Stimulated activated CD4-positive, alpha-beta T cell treated with anti-CD3 and anti-CD28 coated beads, Interleukin-2, amount 100 ng/mL, for 24 hours (primary cell): ENCODE measurements at places on chromosomes 1 and 21.

GRCh38 chr21:24955275-24955961, 651.9 kb downstream of the MRPL39 start:
- DNase-seq: no peak

GRCh38 chr1:40824591-40825434, 37.4 kb downstream of the CITED4 start:
- DNase-seq: no peak

DNA sequence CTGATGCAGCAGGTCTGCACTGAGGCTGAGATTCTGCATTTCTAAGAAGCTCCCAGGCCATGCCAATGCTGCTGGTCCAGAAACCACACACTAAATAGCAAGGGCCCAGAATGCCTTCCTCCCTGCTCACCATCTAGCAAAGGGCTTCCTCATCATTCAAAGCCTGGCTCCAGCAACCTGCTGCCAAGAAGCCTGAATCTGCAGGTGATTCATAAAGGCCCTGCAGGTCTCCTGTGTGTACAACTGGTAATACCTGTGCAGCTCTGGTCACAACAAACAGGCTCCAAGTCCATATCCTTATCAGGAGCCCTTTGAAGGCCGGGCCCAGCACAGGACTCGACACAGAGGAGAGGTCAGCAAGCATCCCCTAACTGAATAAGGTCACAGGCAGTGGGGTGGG, 26.7 kb downstream of the GLIS1 start:
- no peak for DNase-seq

DNA sequence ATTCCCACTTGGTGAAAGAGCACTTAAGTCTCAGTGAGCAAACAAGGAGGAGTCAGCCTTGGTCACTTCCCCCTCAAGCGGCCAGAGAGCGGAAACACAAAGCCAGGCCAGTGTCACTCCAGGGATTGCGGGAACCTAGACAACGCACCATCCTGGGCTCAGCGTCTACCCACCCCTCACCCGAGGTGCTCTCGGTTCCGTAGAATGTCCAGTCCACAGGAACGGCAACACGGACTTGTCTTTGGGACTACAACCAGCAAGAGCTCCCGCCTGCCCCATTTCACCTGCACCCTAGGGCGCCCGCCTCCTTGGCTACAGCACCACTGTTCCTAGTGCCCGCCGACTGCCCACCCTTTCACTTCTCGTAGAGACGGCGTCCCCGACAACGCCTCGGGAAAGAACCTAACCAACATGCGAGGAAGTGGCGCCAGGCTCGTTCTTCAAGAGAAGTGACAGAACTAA, 509 bp downstream of the GDAP2 start:
- no peak for DNase-seq

- DNase-seq: no peak
Observed at GRCh38 chr21:29258626-29259338, 39.9 kb upstream of the BACH1 start.

- DNase-seq: no peak
Observed at GRCh38 chr21:45560106-45561021, 18.1 kb upstream of the SLC19A1 start.

GRCh38 chr1:162389971-162390370, 8.4 kb downstream of the C1orf226 start:
- DNase-seq: no peak

- no peak for DNase-seq
Observed at GRCh38 chr1:162840250-162840839, 20.6 kb downstream of the CCDC190 start.

- DNase-seq: no peak
Observed at GRCh38 chr21:32728456-32728839, 635 bp upstream of the SYNJ1 start.

GRCh38 chr1:191582169-191582568, 576.1 kb upstream of the RGS18 start:
- DNase-seq: no peak

DNA sequence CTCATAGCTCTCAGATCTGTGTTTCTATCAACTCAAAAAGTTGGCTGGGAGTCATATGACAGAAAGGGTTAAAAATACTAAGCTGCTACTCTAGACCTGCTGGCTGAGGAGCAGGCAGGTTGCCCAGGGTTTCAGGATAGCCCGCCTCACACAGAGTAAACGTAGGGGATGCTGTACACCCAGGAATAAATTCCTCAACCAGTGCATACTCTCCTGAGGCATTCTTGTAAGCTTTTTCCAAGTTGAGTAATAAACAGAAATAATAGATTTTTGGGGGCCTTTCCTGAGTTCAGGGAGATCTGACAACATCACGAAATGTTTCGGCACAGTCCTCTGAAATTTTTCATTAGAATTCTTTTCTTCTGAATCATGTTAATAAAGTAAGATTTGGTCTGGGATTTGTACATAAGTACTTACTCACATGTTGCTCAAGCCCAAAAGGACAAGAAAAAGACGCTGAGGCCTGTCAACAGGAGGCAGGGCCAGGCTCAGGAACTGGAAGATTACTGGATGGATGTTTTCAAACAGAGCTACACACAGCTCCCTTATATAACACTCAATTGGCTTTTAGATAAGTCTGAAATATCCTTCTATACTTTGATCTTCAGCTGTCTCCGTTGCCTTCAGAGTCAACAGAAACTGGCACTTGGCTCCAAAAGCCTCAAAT, 41.0 kb downstream of the TGFBR3 start:
- no peak for DNase-seq

- no peak for DNase-seq
Observed at GRCh38 chr1:79042117-79042516, 35.6 kb upstream of the ADGRL4 start.

GRCh38 chr1:177490786-177491185, 320.0 kb downstream of the BRINP2 start:
- DNase-seq: no peak

GRCh38 chr1:230674581-230674980, 32.3 kb downstream of the COG2 start:
- no peak for DNase-seq

- no peak for DNase-seq
Observed at GRCh38 chr21:36696390-36697059, 2.4 kb upstream of the SIM2 start.

DNA sequence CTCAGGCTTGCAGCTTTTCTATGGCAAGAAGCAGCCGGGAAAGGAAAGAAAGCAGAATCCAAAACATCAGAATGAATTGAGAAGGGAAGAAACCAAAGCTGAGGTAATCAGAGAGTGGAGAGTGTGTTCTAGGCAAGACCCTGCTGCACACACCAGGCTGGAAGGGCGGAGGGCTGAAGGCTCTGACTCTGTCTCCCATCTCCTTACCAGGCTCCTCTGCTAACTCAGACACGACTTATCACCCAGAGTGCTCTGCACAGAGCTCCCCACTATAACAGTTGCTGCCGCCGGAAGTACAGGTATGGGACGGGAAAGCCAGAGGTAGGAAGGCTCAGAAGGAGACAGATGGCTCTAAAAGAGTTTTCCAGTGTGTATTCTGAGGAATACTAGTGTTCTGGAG, 1.2 kb downstream of the SCNM1 start:
- DNase-seq: no peak

- no peak for DNase-seq
Observed at GRCh38 chr1:183633676-183634343, 1.8 kb downstream of the ARPC5 start.

GRCh38 chr1:224432146-224432545, 2.5 kb downstream of the WDR26 start:
- DNase-seq: no peak

- DNase-seq: no peak
Observed at GRCh38 chr1:4768553-4768952, 114.1 kb downstream of the AJAP1 start.

DNA sequence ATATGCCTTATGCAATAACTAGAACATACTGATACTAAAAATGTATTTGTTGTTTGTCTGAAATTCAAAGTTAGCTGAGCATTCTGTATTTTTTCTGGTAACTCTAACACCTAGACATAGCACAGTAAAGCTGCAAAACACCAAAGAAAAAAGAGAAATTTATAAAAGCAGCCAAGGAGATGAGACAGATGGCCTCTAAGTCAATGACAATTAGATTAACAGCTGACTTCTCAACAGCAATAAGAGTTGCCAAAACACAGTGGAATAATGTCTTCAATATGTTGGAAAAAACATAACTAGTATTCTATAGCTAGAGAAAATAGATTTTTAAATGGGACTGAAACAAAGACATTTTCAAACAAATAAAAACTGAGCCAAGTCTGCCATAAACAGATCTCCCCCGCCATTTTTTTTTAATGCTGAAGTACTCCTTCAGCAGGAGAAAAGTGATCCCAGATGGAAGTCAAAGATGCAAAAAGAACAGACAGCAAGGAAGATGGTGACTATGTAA, 81.3 kb downstream of the SYF2 start:
- DNase-seq: no peak

GRCh38 chr1:68276448-68276847, 44.1 kb upstream of the WLS start:
- DNase-seq: no peak

DNA sequence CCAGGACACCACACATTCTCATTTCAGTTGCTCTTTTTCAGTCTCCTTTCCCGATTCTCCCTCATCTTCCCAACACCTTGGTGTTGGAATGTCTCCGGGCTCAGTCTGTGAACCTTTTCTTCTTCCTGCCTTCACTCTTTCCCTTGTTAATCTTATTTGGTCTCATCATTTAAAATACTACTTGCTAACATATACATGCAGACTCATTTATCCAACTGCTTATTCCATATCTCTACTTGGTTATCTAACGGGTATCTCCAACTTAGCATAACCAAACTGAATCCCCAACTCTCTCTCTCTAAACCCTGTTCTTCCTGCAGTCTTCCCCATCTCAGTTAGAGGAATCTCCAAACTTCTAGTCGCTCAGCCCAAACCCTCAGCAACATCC, 26.2 kb downstream of the RAB3B start:
- DNase-seq: no peak

DNA sequence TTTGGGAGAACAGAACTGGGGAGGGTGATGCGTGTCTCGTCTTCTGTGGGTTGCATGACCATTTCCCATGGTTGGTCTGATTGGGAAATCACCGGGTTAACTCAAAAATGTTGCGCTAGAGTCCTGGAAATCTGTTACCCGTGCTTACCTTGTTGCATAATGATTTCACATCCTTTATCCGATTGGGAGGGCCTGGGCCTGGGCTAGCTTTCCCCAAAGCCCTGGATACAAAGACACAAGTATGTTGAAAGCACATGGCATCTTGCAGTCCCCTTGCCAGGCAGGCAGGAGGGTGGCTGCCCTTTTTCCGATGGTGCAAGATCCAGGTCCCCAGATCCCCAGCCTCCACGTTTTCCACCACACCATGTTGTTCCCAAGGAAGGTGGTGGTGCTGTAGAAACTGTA, 582 bp downstream of the TRPM2 start:
- no peak for DNase-seq

DNA sequence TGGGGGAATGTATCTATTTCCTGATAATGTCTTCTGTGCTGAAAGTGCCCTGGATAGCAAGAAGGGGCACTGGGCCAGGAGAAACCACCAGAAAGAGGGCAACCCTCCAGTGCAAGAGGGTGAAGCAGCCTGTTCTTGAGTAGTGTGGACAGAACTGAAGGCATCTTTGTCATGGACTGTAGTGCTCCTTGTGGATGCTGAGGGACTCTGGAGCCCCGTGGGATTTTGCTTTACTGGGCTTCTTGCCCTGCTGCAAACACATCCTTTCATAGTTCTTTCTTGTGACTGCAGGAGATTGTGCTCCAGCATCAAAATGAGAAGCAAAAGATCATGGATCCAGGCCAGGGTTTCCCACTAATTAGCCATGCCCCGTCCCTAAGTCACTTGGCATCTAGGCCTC, 300.6 kb downstream of the ZNF326 start:
- no peak for DNase-seq

- peak; percentile 64 for DNase-seq
Observed at GRCh38 chr1:58929671-58930325, 146.0 kb upstream of the JUN start.

- no peak for DNase-seq
Observed at GRCh38 chr1:39988618-39989343, 33.8 kb downstream of the MFSD2A start.

DNA sequence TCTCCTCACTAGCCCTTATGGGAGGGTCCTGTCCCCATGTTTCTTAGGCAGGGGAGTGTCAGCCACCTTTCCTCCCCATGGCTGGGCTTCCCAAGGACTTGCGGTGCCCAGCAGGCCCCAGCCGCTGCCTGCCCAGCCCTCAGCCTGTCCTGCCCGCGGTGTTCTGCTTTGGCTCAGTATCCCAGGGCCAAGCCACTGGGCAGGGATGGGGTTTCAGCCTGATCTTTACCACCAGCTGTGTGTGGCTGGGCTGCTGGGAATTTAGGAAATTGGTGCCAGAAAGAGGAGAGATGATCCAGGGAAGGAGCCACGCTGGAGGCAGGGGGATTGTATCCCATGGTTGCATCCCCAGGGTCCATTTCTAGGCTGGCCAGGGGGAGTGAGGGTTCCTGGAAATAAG, 6.9 kb upstream of the IGFN1 start:
- DNase-seq: no peak

GRCh38 chr1:78060857-78061563, 15.2 kb downstream of the GIPC2 start:
- no peak for DNase-seq

DNA sequence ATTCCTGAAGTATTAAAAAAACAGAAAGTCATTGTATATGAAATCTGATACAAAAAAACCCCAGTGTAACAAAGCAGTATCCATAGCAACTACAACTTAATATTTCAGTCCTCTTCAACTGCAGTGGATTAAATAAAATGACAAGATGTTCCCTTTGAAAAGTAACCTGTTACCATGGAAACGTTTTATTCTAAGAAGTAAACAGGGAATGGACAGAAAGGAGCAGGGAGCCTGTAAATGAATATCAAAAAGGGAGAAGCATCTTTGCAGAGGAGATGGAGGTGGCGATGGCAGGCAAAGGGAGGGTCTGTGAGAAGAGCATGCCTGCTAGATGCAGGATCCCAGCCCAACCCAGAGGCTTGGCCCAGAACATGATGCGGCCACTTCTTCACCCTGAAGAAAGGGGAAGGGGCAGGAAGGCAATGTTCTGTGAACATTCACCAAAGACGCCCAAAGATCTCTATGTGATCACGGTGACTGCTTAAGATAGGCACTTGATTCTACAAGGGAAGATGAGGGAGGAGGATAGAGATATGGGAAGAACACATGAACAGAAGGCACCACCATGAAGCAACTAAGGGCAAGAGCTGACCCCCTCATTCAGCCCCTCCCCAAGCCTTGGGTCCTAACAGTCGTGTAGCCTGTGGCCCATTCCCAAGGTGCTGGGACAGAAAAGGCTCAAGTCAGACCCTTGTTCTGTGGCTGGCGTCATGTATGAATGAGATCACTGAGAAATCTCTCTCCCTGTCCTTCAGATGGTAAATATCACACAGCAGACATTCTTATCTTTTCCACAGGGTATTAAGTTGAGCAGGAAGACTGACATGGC, 200.0 kb downstream of the SLC45A1 start:
- DNase-seq: no peak

- no peak for DNase-seq
Observed at GRCh38 chr1:181429462-181429861, 53.9 kb upstream of the CACNA1E start.

- no peak for DNase-seq
Observed at GRCh38 chr21:41601573-41602368, 93.8 kb upstream of the TMPRSS2 start.

DNA sequence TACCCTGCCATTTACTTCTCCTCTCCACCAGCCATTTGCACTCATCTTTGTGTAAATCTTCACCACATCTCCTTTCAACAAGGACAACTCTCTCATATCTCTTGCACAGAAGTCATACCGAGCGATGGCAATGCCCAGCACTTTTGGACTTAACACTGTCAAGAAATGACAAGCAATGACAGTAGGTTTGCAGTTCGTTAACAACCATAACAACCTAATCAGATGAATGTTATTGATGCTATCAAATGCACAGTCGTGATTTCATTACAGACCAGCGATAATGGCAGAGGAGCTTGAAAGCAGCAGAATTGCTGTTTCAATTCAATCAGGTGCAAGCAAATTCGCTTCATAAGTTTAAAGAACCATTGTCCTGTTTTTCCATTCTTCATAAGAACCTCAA, 390.9 kb downstream of the VAV3 start:
- DNase-seq: no peak
